ENCODE measurements at places on chromosomes 1 and 21. TPM values are rescaled to one million over a fixed set of nuclear protein-coding genes. Genes with fewer than 3 reads are reported as not detected.

Gene LHX8
- total RNA-seq: not detected

Gene WNT3A
- total RNA-seq: not detected

Gene GNB1
- 104 TPM for total RNA-seq

Gene KPRP
- not detected for total RNA-seq

Gene RAB42
- 4.5 TPM for total RNA-seq

Gene LCE1D
- not detected for total RNA-seq

Gene TMEM200B
- 5.6 TPM for total RNA-seq

Gene TMEM234
- 17.0 TPM for total RNA-seq

Gene FALEC
- total RNA-seq: not detected

Gene PCSK9
- 0.89 TPM for total RNA-seq

Gene AUNIP
- 1.8 TPM for total RNA-seq

Gene KCNJ10
- not detected for total RNA-seq

Gene NSUN4
- 10.7 TPM for total RNA-seq

Gene OR2T11
- not detected for total RNA-seq

Gene PRRX1
- total RNA-seq: 11.0 TPM

Gene FMOD
- 48.1 TPM for total RNA-seq

Gene CCDC30
- total RNA-seq: 0.89 TPM

Gene SPRR1B
- not detected for total RNA-seq

Gene LCE1F
- total RNA-seq: not detected

Gene HES4
- 6.2 TPM for total RNA-seq

Gene TSPEAR
- not detected for total RNA-seq

All from smooth muscle cell of the umbilical artery (primary cell).